Activated CD8-positive, alpha-beta T cell treated with anti-CD3 and anti-CD28 coated beads for 36 hours (primary cell): ENCODE measurements at places on chromosomes 7 and 10. TPM values are rescaled to one million over a fixed set of nuclear protein-coding genes. Genes with fewer than 3 reads are reported as not detected.
A peak's percentile ranks its signal among the peaks of the same experiment; 100 is the strongest.

DNA sequence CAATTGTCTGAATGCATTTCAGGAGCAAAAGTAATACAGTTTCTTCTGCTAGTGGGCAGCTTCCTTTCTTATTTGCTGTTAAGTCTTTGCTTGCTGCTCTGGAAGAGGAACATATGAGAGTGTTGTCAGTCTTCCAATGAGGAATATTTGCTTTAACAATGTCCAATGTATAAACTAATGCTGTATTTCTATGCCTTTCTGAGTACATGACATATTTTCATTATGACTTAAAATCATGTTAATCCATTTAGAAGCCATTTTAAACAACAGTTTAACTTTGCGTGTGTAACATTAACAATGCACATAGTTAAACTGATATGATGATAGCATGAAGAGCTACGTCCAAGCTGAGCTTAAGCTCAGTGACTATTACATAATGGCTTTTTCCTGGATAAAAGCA lies 933.4 kb upstream of the GHITM start:
- no peak overlapping the region for H3K27ac ChIP-seq
- H3K27me3 ChIP-seq, result no peaks in the 10 kb centered on the region
- no peak for DNase-seq
- no peaks in the 10 kb centered on the region for H3K36me3 ChIP-seq

- H3K27me3 ChIP-seq, result no peaks in the 10 kb centered on the region
- no peak overlapping the region for H3K27ac ChIP-seq
- H3K4me3 ChIP-seq, result no peak overlapping the region
- peaks cover 11% of the 10 kb centered on the region for H3K4me1 ChIP-seq
- H3K36me3 ChIP-seq, result peaks cover 9% of the 10 kb centered on the region
- DNase-seq, result peak; percentile 88
Measured at GRCh38 chr7:151368136-151368571, 26.5 kb downstream of the NUB1 start.

Gene SHH
- not detected for total RNA-seq

Gene TBXAS1
- total RNA-seq, result 2.1 TPM

DNA sequence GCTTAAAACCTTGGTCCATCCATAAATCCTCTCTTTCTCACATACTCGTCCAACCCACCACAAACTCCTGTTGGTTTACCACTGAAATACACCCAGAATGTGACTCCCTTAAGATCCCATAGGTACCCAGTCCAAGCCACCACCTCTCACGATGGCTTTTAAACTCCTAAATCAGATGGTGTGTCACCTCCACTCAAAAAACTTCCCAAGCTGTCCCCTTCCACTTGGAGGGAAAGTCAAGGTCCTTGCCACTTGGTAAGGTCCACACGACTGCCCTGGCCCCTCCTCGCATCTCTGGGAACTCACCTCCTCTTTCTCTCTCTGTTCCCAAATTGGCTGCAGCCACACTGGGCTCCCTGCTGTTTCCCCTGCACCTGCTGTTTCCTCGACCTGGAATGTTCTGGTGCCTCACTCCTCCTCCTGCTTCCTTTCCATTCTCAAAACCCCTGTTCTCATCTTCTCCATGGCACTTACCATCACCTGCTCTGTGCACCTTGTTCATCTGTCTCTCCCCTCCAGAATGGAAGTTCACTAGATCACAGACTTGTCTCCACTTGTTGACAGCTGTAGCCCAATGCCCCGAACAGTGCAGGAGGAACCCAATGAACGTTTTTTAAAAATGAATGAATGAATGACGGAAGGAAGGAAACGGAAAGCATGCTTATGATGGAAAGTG lies 23.0 kb downstream of the ZFAND2A start:
- peaks cover 9% of the 10 kb centered on the region for H3K36me3 ChIP-seq
- DNase-seq, result no peak
- peak overlapping the region; percentile 71 for H3K27ac ChIP-seq
- H3K4me3 ChIP-seq, result peak overlapping the region; percentile 79
- H3K4me1 ChIP-seq, result peaks cover 16% of the 10 kb centered on the region
